Stimulated activated CD8-positive, alpha-beta memory T cell treated with anti-CD3 and anti-CD28 coated beads, Interleukin-7, amount 100 ng/mL, for 48 hours (primary cell): ENCODE measurements at places on chromosomes 6 and 20.

DNA sequence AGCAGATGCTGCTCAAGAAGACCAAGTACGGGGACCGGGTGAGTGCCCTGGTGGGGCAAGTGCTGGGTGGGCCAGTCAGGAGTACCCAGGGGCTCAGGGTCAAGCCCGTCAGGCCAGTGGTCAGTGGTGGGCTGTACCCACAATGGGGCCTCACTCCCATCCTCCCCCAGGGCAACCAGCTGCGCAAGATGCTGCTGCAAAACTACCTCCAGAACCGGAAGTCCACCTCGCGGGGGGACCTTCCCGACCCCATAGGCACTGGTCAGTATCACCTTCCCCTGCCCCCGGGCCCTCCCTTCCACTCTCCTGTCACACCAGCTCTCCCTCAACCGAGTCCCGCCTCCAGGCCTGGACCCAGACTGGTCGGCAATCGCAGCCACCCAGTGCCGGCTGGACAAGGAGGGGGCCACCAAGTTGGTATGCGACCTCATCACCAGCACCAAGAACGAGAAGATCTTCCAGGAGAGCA, 27.0 kb downstream of the UQCC2 start:
- DNase-seq, result no peak

GRCh38 chr20:56247954-56248782, at the start of gene MC3R:
Gene MC3R (plus strand): TSS chr20:56248732. CDS start chr20:56248844, 112 bp downstream.
- peak; percentile 16 for DNase-seq

DNA sequence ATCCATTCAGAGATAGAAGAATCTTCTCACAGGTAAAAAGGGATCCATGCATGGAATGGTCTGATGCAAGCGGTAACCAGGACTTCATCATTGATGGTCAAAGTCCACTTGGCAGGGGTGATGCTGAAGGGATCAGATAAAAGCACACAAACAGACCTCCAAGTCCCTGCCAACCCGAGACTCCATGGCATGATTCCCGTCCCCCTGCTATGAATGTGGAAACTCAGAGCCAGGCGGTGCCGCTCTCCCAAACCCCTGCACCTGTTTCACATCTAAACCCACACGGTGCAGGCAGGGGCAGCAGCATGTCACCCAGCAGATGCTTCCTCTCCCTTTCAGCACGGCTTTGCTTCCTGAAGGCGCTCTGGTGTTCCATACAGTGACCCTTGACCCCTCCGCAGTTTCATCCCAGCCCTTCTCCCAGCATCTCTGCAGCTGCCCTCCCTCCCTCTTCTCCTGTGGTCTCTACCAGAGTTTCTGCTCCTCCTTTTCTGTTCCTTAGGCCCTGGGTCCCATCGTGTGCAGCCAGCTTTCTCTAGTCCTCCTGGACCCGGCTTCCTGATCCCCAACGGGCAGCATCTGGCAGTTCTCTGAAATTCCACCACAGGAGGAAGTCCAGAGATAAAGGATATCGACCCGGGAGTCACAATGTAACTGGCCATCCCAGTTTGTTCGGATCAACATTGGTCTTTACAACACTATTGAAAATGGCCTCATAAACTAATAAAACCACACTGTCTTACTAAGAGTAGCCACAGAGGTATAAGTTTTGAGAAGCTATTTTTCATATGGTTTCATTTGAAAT, 235.0 kb downstream of the TTLL2 start:
- DNase-seq, result no peak

DNA sequence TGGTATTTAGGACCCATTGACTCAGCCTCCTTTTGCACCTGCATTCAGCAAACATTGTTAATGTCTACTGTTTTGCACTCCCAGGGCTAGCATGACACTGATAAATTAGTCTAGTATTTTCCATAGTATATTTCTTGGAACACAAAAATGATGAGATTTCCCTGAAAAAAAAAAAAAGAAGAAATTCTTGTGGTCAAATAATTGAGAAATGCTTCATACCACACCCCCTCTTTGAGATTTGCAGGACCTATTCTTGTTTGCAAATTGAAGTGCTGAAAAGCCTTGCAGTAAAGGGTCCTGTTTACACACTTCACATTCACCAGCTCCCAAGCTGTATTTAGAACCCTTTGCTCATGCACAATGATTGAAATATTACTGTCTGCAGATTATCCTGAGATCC, 36.3 kb upstream of the CLIC5 start:
- no peak for DNase-seq

- no peak for DNase-seq
Measured at GRCh38 chr6:138499303-138500018, at the start of gene NHSL1. Gene NHSL1 (minus strand): TSS chr6:138499494. CDS start chr6:138499290, 204 bp downstream.

DNA sequence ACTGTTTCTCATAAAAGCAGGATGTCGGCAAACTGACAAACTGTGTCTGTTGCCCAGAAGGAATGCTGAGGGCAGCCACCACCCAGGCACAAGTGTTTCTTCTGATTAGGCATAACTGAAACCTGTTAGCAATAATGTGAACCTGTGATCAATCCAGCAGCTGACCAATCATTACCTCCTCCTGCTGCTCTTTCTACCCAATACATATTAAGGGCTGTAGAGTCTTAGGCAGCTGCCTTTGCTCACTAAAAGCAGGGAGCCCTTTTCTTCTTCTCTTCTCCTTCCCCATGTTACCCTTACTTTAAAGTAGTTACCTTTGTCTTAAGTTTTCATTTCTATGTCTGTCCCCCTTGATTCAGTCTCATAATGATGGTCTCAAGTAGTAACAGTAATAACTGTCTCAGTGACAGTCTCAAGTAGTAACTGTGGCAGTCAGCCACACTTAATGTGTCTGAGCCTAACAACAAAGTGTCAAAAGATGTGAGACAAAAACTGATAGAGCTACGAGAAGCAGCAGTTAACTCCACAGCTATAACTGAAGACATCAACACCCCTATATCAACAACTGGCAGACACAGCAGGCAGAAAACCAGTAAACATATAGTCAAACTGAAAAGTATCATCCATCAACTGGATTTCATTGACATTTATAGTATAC, 37.0 kb downstream of the RANBP9 start:
- DNase-seq, result no peak

DNA sequence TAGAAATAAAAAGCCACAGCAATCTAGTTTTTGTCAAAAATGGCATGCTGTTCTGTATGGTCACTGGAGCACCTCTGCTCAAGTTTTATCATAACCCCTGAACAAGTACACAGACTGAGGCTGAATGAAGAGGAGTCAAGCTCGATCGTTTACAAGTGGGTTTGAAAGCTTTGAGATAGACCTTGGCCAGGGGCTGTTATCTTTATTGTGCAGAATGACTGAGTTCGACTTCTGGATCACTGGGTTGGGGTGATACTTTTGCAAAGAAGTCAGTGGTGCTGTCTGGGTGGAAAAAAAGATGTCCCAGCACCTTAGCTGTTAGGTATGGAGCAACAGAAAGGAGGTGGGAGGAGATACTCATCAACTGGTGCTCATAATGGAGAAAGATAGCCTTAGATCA, 446.0 kb downstream of the HACE1 start:
- no peak for DNase-seq

GRCh38 chr20:63129991-63130657, 85.8 kb downstream of the YTHDF1 start:
- no peak for DNase-seq

GRCh38 chr20:5349448-5349847, 32.7 kb upstream of the PROKR2 start:
- no peak for DNase-seq

GRCh38 chr6:130207979-130208649, 14.6 kb downstream of the SAMD3 start:
- no peak for DNase-seq

DNA sequence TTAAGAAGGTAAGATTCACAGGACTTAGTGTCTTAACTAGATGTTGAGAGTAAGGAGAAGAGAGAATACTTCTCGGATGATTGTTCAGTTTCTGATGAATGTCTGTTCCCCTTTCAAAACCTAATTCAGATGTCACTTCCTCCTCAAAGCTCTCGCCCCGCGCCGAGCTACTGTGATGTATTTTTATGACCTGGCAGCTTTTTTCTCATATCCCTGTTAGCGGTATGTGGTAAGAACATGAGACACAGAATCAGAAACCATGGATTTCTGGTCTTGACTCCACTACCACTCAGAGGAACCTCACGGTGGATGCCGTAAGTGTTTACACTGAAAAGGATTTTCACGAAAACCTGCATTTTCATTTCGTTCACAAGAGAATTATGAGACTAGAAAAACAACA, 48.4 kb downstream of the CEP43 start:
- DNase-seq, result peak; percentile 30

GRCh38 chr6:45984347-45984746, 31.3 kb downstream of the CLIC5 start:
- DNase-seq, result no peak

GRCh38 chr20:57432862-57433491, 41.8 kb downstream of the RBM38 start:
- peak; percentile 67 for DNase-seq

- DNase-seq, result no peak
Measured at GRCh38 chr6:132498638-132499037, 14.3 kb downstream of the STX7 start.

- no peak for DNase-seq
Measured at GRCh38 chr6:157496534-157497095, 115.6 kb downstream of the ZDHHC14 start.
